NCI-H774 (cell line): ENCODE measurements at places on chromosomes 11 and 22.

- DNase-seq = no peak
These were observed 9.4 kb downstream of the TRIM6 start for GRCh38 chr11:5605849-5606248.

DNA sequence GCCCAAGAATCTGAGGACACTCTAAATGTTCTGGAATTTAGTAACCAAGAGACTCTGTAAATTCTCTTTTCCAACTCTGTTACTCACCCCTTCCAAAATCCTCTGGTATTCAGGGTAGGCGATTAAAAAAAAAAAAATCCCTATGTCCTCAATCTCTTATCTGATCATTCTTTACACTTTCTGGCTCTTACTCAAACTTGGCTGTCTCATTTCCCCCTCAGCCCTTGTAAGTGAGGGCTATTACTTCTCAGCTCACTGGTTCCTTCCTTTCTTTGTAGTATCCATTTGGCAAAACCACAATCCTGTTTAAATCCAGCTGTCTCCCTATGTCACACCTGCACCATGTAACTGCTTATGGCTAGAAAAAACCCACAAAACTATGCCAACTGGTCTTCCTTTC, 12.7 kb upstream of the MSANTD2 start:
- DNase-seq = no peak

DNA sequence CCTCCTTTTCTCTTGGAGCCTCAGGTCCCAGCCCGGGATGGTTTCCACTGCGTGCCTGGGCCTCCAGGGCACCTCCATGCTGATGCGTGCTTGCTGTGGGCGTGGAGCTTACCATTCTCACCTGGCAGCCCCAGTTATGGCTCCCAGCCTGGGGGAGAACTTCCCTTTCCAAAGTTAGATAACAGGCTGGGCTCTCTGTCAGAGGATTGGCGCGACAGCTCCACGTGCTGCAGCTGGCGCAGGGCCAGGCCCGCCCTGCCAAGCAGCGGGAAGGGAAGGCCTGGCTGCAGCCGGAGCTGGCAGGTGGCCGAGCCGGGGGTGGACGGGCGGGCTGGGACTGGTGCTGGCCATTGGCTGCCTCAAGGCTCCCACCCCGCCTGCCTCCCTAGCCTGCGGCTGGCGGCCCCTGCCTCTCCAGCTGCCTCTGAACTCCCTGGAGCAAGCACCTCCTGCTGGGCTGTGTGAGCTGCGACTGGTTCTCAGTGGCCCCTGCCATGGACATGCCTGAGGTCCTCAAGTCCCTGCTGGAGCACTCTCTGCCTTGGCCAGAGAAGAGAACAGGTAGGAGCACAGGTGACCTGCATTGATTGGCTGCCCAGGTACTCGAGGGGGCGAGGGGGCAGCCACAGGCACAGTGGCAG, 14.6 kb upstream of the TEF start:
- DNase-seq = peak; percentile 82

DNA sequence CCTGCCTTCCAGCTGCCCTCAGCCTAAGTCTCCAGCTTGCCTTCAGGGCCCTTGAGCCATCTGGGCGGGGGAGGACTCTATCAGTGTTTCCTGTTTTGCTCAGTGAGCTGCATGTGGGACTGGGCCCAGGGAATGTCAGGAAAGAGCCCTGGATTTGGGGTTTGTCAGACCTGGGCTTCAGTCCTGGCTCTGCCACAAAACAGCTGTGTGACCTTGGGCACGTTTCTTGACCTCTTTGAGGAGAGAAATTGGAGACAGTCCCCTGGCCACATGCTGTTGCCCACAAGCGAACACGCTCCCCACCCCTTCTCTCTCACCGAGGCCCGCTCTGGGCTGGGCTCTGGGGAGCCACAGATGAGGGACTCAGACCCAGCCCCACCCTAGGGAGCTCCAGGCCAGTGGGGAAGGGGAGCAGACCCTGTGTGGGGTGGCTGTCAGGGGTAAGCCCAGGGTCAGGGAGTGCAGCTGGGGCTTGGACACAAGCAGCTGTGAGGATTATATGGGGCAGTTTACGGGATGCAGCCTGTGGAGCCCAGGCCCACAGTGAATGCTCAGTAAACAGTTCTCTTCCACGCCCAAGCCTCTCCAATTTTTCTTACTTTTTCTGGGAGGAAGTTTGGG, 12.3 kb downstream of the MYO7A start:
- no peak for DNase-seq

- DNase-seq = peak; percentile 55
These were observed 32.6 kb downstream of the SHANK3 start for GRCh38 chr22:50705219-50705691.

- no peak for DNase-seq
These were observed 65.1 kb downstream of the SCUBE1 start for GRCh38 chr22:43277987-43278601.

DNA sequence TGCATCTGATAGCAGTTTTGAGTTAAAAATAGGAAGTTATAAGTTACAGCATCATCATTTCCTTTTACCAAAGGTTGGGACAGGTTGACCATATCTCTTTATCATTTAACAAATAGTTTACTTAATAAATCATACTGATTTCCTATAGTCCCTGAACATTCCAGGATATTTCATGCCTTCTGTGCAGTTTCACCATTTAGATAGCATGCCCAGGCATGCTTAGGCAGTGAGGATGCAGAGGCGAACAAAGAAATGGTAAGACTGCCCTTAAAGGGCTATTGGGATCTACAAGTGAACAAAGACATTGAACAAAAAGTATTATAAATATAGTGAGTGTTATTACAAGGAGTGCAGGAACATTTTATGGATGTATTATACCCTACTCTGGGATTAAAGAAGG, 96.4 kb downstream of the PRMT3 start:
- no peak for DNase-seq

DNA sequence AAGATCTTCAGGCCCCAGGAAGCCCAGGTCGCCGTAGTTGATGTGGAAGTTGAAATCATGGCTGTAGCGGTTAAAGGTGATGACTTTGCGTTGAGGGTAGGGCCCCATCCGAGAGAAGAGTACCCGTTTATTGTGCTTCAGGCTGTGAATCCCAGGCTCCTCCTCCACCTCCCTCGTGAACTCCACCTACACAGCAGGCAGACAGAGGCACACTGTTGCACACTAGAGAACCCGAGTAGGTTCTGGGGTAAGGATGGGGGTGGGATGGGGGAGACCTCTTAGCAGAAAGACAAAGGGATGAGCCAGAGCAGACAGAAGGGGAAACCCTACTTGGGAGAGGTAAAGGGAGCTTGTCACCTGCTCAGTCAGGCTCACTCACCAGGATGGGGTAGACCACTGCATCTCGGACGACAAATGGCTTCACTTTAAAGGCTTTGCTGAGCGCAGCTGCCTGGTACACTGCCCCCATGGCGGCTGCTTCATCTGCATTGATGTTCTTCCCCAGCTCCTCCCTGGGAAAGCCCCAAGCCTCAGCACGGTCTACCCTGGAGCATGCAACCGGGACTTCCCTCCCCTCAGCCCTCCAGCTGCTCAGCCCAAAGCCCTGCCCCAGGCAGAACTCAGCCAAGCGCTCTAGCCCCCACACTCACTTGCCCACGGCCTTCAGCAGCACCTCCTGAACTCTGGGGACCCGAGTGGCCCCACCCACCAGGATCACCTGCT, 5.4 kb downstream of the HYOU1 start:
- no peak for DNase-seq

DNA sequence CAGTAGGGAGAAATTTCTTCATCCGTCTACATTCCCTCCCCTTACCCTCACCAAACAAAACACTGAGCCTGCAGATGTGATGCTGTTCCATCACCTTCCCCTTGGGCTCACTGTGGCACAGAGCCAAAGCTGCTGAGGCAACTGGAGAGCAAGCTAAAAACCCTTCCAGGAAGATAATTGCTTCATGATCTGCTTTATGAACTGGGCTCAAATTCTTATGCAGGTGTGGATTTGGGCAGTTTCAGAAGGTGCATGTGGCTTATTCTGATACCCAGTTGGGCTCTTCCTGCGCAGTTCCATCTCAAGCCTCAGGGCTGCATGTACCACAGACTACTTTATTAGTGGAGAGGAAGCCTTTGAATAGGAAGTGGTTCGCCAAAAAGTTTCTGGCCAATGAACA, 58.3 kb downstream of the AAMDC start:
- no peak for DNase-seq

DNA sequence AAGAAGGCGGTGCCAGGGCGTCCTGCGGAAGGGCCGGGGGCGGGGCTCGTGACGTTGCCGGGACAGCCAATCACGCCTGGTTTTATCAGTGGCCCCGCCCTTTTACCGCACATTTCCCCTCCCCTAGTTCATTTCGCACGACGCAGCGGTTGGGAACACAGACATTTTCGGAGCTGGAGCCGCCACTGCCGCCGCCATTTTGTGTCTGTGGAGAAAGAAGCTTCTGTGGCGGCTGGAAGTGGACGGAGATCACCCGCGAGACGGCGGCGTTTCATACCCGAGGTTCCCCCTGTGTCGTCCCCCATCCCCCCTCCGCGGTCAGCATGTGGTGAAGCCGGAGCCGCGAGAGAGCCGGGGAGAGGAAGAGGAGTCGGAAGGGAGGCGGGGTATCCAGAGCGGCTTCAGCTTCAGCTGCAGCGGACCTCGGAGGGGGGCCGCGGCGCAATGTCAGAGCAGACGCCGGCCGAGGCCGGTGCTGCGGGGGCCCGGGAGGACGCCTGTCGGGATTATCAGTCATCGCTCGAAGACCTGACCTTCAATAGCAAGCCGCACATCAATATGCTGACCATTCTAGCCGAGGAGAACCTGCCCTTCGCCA, at the start of gene PCF11:
Gene PCF11, plus strand, starts transcription at position 136 of the 598 bp plus-strand sequence. Its CDS starts 309 bp downstream, at position 445.
- DNase-seq = no peak

- DNase-seq = no peak
These were observed 17.5 kb downstream of the MUC2 start for GRCh38 chr11:1092145-1092670.

DNA sequence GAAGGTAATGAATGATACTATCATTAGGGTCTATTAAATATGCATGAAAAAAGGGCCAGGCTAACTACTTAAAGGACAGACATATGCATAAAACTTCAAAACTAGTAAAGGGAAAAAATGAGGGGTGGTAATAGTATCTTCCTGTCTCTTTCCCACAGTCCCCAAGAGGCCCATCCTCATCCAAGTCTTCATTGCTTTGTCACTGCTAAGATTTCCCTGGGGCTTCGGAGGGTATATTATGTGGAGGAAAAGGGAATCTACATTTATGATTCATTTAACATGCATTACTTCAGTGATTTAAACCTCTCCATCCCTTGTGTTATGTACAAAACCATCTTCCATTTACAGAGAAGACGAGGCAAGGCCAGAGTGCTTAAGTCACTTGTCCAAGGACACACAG, 66.1 kb downstream of the CWC15 start:
- no peak for DNase-seq

DNA sequence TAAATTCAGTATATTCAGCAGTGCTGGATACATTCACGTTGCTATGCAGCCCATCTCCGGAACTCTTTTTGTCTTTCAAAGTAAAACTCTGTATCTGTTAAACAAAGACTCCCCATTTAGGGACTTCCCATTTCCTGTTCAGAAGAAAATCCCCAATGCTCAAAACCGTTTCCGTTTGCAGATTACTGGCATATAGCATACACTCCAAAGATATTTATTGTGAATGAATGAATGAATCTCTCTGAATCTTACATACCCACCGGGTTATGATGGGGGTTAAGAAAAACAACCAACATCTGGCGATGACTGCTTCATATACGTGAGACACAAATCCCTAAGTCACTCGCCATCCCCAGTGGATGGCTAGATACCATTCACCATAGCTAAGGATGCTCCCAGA, 1.6 kb downstream of the THY1 start:
- DNase-seq = no peak

DNA sequence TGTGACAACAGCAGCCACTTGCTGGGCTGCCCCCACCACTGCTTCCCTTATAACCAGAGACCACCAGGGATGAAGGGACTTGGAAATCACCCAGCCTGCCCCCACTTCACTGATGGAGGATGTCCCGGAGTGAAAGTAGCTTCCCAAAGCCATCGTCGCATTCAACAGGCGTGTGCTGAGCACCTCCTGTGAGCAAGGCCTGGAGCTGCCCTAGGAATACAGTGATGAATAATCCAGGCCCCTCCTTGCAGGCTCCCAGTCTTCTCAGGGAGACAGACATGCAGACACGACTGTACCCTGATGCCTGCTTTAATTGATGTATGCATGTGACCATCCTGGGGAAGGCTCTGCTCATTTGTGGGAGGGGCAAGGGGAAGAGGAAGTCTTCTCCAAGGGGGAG, 22.6 kb downstream of the PTPN5 start:
- no peak for DNase-seq

DNA sequence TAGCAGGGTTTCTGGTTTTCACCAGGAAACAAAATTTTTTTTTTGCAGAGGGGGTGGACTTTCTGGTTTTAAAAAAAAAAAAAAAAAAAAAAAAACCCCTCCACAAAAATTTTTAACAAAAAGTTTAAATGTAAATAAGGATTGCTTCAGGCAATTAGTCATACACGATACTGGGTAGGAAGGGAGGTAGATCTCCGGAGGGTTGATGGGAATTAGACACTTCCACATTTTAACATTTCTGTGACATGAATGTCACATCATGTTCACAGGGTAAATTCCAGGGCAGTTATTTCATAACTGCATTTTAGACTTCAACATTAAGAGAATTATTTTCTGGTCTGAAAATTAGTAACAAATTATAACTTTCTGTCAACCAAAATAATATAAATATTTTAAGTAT, 15.9 kb downstream of the NUP98 start:
- no peak for DNase-seq

DNA sequence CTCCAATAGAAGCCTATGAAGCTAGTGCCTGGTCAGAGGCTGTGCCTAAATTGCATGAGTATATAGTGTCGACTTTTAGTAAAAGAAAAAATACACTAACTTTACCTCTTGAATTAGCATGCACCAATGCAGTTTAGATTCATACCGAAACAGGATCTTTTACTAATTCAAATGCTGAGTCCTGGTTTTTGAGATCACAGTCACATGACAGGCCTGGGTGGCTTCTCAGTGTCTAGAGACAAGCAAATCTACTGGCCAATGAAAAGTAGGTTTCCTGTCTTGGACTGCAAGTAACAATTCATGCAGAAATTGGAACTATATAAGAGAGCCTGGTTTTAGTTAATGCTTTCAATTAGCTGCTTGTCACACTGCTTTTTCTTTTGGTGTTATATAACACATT, 7.2 kb downstream of the ARHGEF12 start:
- no peak for DNase-seq

DNA sequence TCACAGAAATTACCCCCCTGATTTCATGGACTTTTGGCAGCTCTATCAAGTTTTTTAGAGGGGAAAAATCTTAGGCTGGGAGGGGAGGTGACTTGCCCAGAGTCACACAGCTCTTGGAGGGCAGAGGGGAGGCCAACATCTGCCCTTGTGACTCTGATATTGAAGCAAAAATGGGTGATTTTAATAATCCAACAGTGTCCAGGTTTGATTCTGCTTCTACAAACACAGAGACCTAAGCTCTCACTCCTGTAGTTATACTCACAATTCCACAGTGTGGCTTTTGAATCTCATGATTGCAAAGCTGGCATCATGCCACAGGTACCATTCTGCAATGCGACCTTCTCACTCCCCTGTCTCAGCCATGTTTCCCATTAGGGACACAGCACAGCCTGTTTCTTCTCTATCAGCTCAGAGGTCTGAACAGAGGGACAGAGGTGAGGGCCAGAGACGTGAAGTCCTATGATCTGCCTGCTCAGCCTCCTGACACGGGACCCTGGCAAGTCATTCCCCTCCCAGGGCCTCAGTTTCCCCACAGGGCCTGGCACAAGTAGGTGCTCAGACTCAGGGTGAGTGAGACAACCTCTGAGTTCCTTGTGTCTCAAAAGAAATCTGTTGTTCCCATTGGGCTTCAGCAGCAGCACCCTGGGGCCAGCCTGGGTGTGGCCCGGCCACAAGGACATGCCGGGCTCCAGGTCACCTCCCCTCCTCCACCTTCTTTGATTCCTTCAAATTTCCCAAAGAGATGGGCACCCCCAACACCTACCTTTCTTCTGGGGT, 766 bp downstream of the APOL2 start:
- no peak for DNase-seq
